ENCODE measurements at places on chromosomes 3 and 15. TPM values are rescaled to one million over a fixed set of nuclear protein-coding genes. Genes with fewer than 3 reads are reported as not detected.

GRCh38 chr3:135181408-135181807 lies 386.3 kb downstream of the EPHB1 start:
- no peak for DNase-seq

DNA sequence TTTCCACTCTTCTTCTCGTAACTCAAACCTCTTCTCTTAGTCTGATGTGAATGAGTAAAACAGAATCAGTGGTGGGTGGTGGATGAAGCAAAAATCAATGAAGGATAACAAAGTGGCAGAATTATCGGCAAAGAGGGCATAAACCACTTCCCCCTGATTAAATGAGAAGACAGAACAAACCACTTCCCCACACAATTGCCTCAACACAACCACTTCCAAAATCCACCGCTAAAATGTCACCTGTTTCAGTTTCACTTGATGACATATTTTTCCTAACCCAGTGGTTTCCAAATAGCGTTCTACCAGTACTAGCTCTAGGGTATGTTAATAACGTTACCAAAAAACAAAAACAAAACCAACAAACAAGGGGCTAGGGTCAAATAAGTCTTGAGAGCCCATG lies 478.7 kb upstream of the WNT5A start:
- no peak for DNase-seq

DNA sequence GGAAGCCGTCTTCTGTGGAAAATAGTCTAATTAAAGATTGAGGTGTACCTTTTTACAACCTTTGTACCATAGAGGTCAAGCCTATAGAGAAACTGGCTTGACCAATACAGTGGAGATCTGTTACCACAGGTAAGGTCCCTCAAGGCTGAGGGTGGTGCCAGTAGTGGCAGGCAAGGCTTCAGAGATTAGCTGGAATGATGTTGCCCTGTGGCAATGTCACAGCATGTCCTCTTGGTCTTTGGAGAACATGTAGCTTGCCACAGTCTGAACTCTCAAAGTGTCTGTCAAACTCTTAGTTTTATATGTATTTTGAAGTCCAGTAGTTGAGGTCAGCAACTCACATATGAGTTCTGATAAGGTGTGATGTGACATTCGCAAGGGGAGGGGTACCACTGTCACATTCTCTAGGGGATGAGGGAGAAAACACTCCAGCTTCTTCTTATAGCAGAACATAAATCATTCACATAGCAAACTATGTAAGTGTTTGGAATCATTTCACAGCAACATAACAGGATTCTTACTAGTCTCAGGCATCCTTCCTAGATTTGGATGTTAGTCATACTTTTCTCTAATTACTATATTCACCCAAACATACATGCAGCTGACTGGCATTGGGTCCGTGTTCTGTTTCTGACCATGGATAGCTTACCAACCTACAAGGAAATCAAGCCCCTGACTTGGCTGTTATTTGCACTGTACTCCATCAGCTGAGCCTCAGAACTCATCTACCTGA lies 173.6 kb downstream of the UBE2E2 start:
- no peak for DNase-seq

DNA sequence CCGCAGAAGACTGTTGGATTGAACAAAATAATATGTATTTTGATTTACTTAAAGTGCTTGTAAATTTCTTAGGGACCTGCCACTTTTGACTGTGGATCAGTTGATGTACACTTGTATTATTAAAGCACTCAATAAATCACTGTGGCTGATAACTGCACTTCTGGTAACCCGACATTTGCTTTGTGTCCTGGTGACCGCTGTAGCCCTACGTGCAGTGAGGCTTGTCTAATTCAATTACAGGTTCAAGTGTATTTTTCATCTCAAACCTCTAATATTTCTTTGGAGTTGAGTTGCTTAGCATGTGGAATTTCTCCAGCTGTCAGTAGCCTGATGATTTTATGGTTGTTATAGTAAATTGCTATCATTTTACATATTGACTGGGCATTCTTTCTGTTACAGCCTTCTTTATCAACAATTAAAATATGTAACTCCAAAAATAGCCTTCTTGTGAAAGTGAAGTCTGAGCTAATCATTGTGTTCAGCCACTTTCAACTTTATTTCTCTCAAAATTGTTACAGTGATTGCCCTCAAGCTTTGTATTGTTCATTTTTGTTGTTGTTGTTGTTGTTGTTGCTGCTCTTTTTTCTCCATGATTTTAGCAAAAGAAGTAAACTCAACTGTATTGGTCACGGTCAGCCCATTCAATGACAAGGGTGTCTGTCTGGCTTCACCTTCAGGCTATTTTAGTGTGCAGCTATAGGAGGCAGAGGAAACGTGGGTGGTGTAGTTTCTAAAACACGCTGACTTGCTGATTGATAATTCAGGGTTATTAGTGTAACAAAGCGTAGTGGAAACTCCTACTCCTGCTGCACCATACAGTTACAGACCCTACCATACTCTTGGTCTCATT lies 215.1 kb upstream of the UBE2E1 start:
- DNase-seq: no peak

- DNase-seq: no peak
Observed at GRCh38 chr3:149678351-149678950, 20.6 kb upstream of the WWTR1 start.

DNA sequence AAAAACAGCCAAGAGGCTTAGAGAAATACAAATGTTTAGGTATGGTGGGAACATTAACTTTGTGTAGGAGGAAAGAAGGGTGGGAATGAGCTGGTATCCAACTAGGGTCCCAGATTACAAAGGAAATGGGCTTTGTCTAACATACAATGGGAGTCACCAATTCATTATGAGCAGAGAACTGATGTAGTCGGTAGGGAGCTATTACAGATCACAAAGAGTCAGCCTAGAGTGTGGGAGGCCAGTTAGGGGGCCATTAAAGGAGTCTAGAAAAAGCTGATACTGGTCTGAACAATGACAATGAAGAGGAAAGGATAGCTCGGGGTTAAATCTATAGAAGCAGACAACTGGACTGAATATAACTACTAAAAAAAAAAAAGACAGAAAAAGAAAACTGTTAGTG lies 15.5 kb downstream of the ANO10 start:
- no peak for DNase-seq

DNA sequence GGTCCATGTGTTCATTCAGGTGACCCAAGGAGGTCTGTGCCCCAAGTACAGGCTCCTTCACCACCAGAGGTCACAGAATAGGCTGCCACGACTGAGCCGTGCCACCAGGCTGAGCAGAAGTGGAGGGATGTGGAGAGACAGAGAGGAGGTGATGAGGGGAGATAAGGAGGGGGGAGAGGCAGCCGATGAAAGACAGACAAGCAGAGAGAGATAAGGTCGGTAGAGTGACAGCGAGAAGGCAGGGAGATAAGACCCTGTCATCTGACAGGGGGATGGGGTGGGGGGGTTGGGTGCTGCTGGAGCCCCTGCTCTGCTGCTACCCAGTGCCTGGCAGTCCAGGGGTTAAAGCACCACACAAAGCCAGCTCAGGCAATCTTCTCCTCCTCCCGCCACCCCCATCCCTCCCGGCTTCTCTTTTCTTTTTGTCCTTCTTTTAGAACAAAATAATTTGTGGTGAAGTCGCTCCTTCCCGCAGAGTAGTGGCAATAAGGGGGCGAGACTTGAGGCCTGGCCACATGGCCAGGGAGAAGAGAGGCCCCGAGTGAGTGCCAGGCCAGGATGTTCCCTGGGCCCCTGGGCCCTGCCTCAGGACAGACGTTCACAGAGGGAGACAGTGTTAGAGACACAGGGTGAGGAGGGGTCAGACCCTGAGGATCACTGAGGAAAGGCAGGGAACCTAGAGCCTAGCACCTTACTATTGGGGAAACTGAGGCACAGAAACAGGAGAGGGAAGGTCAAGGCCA lies 67.9 kb downstream of the CACNA2D2 start:
- DNase-seq: no peak

GRCh38 chr15:45714590-45715488 lies 80.0 kb downstream of the SQOR start:
- DNase-seq: peak; percentile 49

GRCh38 chr3:11991751-11992150 lies 12.4 kb upstream of the SYN2 start:
- no peak for DNase-seq

DNA sequence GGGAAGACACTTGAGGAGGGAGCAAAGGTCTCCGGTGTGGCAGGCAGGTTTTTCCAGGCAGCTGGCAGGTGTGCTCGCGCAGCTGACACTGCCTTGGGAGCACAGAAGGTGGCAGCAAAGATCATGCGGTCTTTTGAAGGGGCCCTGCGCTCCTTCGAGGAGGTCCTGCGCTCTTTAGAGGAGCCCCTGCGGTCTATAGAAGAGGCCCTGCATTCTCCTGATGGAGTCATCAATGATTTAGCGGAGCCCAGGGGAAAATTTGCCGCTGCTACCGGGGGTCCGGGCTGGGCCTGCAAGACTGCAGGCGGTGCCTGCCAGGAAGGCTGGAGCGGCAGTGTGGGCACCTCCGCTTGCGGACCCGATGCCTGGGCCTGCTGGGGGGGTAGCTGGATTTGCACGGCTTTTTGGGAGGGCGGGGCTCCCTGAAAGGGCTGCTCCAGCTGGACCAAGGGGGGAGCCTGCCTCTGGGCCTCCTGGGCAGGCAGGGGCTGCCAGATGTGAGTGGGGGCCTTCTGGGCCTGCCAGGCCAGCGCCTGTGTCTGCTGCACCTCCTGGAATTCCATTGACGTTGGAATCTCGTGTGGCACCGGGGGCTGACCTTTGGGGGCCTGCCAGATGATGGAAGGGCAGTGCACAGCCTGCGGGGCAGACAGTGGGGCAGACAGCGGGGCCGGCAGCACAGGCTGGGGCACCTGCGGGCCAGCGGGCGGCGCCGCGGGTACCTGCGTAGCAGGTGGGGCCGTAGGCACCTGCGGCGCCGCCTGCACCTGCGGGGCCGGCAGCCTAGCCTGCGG lies 2.1 kb downstream of the MAGEL2 start:
- no peak for DNase-seq

GRCh38 chr3:133762539-133762938 lies 16.3 kb downstream of the TF start:
- DNase-seq: no peak

- DNase-seq: no peak
Observed at GRCh38 chr3:155242342-155242741, 51.1 kb downstream of the STRIT1 start.

- no peak for DNase-seq
Observed at GRCh38 chr3:123685780-123686179, 100.9 kb upstream of the HACD2 start.

DNA sequence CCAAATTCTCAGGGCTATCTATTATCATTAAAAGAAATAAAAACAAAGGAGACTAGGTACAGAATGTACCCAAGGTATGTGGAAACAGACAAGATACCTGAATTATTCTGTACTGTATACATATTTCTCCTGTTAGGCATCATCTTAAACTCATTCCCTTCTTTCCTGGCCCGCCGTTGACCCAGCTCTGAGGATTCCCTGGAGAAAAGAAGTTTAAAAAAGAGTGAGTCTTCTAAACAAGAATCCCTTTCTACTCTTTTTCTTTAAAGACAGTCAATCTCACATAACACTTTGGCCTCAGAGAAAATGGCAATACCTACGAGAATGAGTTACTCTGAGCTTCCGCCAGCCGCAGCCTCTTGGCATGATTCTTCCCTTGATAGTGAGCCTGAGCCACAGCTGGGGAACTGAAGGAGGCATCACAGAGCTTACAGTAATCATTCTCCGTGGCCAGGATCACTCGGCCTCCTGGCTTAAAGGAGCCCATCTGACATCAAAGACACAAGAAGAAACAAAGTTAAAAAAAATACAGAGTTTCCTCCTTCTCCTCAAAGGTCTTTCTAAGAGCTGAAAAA lies 44.2 kb downstream of the ZMAT3 start:
- no peak for DNase-seq

DNA sequence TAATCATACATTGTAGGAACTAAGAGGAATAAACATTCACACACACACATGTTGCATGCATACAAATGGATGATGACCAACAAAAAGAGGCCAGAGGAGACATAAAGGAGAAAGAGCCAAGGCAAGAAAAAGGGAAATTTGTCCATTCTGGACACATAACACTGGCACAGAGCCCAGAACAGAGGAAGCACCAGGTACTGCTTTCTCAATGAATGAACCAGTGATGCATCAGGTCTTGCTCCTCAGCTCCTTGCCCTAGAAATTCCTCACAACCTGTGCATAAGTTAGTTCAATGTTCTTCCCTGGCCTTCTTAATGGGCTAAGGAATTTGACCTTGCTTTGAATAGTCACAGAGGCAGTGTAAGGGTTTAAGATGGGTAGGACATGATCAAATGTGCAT lies 270.3 kb downstream of the ERC2 start:
- DNase-seq: no peak

- DNase-seq: no peak
Observed at GRCh38 chr3:128845119-128845777, 34.2 kb upstream of the ACAD9 start.

DNA sequence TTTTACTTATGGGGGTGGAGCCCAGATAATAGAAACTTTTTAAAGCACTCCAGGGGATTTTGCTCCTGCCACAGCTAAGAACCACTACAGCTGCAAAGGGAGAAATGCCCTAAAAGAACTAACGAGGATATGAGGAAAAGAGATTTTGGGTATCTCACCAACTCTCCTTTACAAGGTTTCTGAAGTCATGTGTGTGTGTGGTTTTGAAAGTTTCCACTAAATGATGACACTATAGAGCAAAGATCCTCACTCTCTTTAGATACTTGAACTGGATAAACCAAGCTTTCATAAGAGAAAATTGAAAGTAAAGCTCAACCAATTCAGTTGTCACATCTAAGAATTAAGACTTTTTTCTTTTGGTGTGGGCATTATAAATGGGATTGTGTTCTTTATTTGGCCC lies 455.3 kb upstream of the ALCAM start:
- DNase-seq: no peak

GRCh38 chr3:147401421-147401820 lies 4.9 kb downstream of the ZIC4 start:
- DNase-seq: no peak

GRCh38 chr3:18201315-18201714 lies 223.8 kb downstream of the SATB1 start:
- DNase-seq: no peak

GRCh38 chr3:9208605-9209152 lies 40.8 kb downstream of the SRGAP3 start:
- no peak for DNase-seq

Gene SPSB4
- total RNA-seq: 11.2 TPM

Gene PATL2
- 3.7 TPM for total RNA-seq

Gene SI
- total RNA-seq: not detected

Gene PDZRN3
- 114 TPM for total RNA-seq

Gene B3GNT5
- total RNA-seq: 2.1 TPM

Gene CAPN3
- 6.0 TPM for total RNA-seq

Gene EFL1
- 12.9 TPM for total RNA-seq

Gene PLA2G4D
- total RNA-seq: not detected

Measured in left ventricle myocardium inferior (tissue), 1 donor.